ENCODE measurements at places on chromosomes 7 and 10. TPM values are rescaled to one million over a fixed set of nuclear protein-coding genes. Genes with fewer than 3 reads are reported as not detected.

DNA sequence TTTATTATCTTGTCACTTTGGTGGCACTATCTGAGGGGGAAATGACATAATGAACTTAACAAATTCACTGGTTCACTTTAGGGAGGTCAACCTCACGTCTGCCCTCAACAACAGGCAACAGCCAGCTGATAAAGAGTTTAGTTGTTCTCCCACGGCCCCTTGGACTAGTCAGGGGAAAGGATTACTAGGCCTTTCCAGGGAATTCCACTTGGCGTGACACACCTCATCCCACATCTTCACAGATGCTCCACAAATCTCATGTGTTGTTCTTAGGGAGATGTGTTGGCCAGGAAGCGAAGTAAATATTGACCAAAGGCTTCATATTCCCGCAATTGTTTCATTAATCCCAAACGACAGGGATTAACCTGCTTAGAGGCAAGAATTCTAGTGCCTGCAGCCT, 183.5 kb upstream of the CDCA7L start:
- no peak for DNase-seq

- no peak for DNase-seq
Measured at GRCh38 chr10:48894911-48895802, 44.5 kb downstream of the LRRC18 start.

KCNIP2 gene
- total RNA-seq: 0.20 TPM

DNA sequence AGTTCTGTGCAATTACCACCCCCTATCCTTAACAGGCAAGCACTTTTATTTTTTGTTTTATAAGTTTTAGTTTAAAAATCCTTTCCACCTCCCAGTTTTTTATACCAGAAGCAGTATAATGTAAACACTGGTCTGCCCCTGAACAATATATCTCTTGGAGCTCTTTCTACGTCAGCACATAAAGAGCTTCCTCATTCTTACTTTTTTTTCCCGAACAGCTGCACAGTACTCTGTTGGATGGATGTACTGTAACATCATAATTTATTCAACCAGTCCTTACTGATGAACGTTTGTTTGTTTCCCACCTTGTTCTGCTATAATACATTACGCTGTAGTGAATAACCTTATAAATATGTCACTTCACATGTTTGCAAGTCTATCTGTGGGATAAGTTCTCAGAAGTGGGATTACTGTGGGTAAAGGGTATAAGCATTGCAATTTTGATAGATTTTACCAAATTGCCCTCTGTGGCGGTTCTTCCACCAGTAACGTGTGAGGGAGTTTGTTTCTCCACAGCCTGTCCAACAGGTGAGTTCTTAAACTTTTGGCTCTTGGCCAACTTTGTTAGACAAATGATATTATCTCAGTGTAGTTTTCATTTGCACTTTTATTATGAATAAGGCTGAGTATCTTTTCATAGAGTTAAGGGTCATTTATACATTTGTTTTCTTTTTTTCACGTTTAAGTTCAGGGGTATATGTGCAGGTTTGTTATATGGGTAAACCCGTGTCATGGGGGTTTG, 32.8 kb downstream of the ADRA2A start:
- no peak for DNase-seq

DNA sequence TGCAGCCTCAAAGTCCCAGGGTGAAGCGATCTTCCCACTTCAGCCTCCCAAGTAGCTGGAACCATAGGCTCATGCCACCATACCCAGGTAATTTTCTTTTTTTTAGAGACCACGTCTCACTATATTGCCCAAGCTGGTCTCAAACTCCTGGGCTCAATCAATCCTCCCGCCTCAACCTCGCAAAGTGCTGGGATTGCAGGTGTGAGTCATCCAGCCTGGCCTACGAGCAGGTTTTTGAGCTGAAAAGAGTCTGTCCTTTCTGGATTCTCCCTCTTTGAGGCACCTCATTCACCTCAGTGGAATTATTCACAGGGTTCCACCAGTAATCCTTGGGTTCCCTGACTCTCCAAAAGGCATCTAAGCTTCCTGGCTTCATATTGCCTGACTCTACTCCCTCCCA, 7.6 kb upstream of the LEP start:
- no peak for DNase-seq

ZNF37A gene
- total RNA-seq: 2.6 TPM

VPS50 gene
- 10.4 TPM for total RNA-seq

DNA sequence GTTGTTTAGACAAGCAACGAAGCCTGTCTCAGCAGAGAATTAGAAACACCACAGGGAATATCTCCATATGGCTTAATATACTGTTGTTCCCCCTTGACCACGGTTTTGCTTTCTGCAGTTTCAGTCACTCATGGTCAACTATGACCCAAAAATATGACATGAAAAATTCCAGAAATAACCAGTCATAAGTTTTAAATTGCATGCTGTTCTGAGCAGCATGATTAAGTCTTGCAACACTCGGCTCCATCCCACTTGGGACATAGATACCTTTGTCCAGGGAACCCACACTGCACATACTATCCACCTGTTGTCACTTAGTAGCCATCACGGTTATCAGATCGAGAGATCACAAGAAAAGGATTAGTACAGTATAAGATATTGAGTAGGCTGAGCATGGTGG, 60.7 kb upstream of the FOXK1 start:
- no peak for DNase-seq

IFIT3 gene
- 11.3 TPM for total RNA-seq

KLF14 gene
- not detected for total RNA-seq

- DNase-seq: no peak
Measured at GRCh38 chr10:71770255-71770654, 3.1 kb downstream of the VSIR start.

PNLIPRP1 gene
- not detected for total RNA-seq

DNA sequence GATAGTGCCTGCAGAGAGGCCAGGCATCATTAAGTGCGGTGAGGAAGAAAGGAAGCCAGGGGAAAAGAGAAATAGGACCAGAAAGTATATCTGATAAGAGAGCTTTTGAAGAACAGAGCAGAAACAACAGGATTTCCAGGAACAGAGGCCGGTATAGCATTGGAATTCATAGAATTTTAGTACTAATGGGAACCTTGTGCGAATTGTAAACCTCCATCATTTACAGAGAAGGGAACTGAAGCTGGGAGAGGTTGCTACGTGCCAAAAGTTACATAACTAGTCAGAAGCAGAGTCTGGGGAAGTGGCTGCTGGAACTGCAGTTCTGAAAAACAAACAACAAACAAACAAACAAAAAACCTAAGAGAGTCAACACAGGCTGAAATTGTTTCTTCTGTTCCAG, 5.4 kb upstream of the ZMYND11 start:
- no peak for DNase-seq

GRCh38 chr7:80008039-80008438, 126.6 kb upstream of the GNAI1 start:
- no peak for DNase-seq

- peak; percentile 76 for DNase-seq
Measured at GRCh38 chr10:74079936-74080590, 70.6 kb downstream of the AP3M1 start.

- no peak for DNase-seq
Measured at GRCh38 chr10:5581670-5582566, 57.2 kb downstream of the CALML3 start.

EGR2 gene
- 0.03 TPM for total RNA-seq

GRCh38 chr7:138608275-138608674, 92.9 kb downstream of the SVOPL start:
- DNase-seq: no peak

GRCh38 chr7:55325371-55325792, 39.8 kb upstream of the LANCL2 start:
- no peak for DNase-seq
